ENCODE measurements at places on chromosomes 2 and 18.

GRCh38 chr2:104846786-104847585 lies 6.9 kb upstream of the POU3F3 start:
- DNase-seq: no peak

DNA sequence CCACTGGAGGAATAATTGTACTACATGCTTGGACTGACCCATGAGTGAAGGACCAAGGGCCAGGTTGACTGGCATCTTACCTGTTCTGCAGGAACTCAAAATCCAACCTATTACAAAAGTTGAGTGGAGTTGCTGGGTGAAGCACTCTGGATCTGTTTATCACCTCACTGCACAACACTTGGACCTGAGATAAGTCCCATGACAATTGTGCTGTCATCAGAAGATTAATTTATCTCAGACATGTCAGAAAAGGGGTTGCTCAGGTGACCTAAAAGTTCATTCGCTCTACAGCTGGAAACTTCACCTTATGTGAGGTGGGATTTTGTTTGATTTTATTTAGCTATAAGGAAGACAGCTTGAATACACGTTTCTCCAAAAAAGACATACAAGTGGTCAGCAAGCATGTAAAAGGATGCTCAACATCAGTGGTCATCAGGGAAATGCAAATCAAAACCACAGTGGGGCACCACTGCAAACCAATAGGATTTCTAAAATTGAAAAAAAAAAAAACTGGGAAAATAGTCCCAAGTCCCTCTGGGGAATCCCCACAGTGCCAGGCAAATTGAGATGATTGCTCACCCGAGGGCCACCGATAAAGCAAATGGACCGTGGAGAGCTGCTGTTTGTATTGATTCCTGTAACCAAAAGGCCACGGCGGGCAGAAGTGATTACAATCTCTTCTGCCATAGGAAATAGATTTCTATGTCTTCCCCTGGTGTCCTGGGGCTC lies 65.8 kb upstream of the SLC35F5 start:
- DNase-seq: no peak

DNA sequence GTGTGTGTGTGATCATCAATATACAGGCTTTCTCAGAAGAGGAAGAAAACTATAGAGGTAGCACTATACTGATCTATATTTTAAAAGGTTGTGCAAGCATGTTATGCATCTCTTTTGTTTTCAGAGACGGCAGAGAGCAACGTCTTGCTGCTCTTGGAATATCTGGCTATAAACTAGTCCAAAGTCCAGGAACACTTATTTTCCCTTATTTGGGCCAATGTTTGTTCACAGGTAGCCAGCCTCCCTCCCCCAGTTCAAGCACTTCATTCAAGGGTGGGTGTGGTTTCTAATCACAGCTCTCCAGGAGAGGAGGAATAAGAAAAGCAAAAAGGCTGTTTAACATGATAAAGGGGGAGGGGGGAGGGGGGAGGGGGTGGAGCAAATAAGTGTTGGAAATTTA lies 4.2 kb downstream of the FZD5 start:
- DNase-seq: no peak

GRCh38 chr2:105611811-105612424 lies 132.8 kb upstream of the NCK2 start:
- DNase-seq: no peak

GRCh38 chr18:3998698-3999333 lies 456.3 kb downstream of the DLGAP1 start:
- DNase-seq: peak; percentile 46

GRCh38 chr2:175057078-175057685 lies 52.0 kb upstream of the CHN1 start:
- DNase-seq: no peak

DNA sequence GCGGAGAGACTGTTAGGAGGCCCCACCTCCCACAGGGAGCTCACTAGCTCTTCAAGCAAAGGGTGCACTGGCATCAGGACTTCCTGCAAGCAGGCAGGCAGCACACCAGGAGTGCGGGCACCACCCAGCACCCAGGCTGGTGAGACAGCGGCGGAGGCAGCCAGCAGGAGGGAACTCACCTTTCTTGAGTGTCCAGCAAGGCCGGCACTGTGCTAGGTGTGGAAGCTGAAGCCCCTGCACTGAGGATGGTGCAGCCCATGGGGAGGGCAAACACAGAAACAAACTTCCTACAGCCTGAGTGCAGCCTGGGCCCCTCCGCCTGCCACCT lies 100.7 kb upstream of the ID2 start:
- no peak for DNase-seq

DNA sequence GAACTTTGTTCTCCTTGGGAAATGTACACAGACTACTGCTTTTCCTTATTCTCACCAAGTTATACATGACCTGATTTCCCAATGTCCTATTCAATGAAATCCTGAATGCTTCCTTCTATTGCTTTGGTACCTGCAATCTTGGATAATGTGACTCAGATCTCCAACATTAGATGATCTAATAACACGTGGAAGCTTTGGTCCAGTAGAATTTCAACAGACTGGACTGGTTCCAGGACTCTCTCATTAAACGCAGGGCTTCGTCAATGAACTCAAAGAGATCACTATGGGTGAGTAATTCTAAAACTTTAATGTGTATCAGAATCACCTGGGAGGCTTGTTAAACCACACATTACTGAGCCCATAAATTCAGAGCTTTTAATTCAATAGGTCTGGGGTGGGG lies 413.6 kb upstream of the KCNH7 start:
- DNase-seq: no peak

DNA sequence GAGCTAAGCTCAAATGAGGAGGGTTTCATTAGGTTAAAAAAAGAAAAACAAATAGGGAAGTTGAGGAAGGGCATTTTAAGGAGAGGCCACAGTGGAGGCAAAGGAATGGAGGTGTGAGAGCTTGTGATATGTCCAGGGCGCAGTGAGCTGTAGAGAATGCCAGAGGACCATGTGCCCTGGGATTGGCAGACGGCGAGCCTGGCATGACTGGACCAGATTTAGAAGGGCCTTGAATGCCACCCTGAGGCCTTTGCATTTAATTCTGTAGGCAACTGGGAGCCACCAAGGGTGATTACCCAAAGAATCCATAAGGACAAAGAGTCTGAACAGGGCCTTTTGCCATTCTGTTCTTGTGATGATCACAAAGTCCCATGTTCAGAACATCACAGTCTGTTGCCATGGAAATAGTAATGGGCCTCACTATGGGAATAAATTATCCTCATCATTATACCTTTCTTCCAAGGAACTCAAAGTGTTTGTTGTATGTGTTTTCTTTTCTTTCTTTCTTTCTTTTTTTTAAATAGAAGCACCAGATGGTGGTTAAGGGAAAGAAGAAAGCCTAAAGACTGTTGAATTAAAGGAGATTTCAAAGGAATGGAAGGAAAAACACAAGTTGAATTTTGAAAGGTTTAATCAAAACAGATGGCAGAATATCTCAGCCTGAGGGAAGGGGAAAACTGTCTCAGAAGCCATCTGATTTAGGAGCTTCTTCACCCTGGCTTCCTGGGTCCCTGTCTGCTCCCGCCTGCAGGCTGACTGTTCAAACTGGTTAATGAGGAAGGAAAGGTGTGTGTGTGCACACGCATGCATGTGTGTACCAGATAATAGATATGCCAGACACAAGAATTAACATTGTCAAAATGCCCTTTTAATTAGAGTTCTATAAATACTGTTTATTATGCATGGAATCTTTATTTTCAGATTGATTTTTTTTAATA lies 31.6 kb upstream of the NCOA1 start:
- no peak for DNase-seq

- DNase-seq: no peak
Measured at GRCh38 chr2:15579641-15580040, 12.0 kb upstream of the DDX1 start.

DNA sequence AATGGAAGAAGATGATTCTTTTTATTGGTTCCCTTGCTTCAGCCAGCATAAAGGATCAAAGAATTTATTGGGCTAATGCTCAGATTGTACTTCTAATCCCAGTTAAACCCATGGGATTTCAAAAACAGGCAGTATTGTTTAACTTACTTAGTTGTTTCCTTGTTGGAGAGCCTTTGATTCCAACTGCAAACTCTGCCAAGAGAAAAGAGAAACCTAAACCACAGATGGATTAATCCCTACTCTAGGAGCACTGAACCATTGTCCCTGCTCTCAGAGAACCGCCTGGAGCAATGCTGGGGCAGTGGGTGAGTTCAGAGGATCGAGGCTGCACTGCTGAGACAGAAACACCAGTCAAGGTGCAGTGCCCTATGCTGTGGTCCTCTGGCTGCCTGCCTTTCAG lies 44.9 kb upstream of the SIGLEC15 start:
- DNase-seq: no peak

DNA sequence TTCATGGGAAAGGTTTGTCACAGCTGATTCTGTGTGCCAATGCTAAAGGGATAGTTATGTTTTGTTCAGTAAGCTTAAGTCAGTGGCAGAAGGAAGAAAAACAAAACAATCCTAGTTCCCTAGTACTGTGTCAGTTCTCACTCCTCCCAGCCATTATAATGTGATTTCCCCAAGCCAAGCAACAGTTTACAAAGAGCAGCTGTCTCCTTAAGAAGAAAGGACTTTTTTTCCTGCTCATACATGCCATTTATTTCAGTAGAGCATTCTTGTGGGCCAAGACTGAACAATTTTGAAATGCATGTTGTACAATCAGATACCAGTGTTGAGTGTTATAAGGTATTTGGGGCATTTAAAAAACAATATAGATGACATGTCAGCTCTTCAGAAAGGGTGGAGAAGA lies 52.1 kb downstream of the NEMP2 start:
- DNase-seq: no peak
